Liver (tissue), 10 donors: ENCODE measurements at places on chromosomes 11 and 22.

DNA sequence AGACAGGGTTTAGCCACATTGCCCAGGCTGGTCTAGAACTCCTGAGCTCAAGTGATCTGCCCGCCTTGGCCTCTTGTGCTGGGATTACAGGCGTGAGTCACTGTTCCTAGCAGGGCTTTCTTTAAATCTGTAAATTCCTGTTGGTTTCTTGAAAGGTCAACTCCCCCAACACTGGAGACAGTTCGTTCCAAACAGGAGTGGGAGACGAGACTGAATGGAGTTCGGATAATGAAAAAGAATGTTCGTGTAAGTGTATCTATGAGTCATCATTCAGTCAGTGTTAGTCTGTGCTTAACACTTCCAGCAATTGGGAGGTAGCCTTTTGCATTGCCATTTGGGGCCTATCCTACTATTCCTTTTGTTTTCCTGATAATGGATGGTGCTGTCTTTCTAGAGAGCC lies 10.0 kb upstream of the BACE1-AS start:
- H3K4me1 ChIP-seq, result no peaks in the 10 kb centered on the region
- H3K27me3 ChIP-seq, result no peaks in the 10 kb centered on the region

GRCh38 chr22:43990044-43990443 lies 34.1 kb upstream of the PARVB start:
- H3K4me3 ChIP-seq, result no peak overlapping the region
- peaks cover 12% of the 10 kb centered on the region for H3K36me3 ChIP-seq
- DNase-seq, result no peak
- no peaks in the 10 kb centered on the region for H3K27me3 ChIP-seq
- no peak overlapping the region for H3K27ac ChIP-seq

GRCh38 chr22:17842386-17842785 lies 68.1 kb upstream of the BID start:
- peaks cover 2% of the 10 kb centered on the region for H3K36me3 ChIP-seq
- DNase-seq, result no peak
- no peaks in the 10 kb centered on the region for H3K27me3 ChIP-seq
- H3K27ac ChIP-seq, result peak overlapping the region; percentile 95
- peak overlapping the region; percentile 58 for H3K4me3 ChIP-seq

GRCh38 chr22:35217527-35217926 lies 39.8 kb upstream of the HMGXB4 start:
- no peak for DNase-seq
- no peak overlapping the region for H3K27ac ChIP-seq
- H3K4me1 ChIP-seq, result no peaks in the 10 kb centered on the region
- no peaks in the 10 kb centered on the region for H3K36me3 ChIP-seq
- H3K4me3 ChIP-seq, result no peak overlapping the region

DNA sequence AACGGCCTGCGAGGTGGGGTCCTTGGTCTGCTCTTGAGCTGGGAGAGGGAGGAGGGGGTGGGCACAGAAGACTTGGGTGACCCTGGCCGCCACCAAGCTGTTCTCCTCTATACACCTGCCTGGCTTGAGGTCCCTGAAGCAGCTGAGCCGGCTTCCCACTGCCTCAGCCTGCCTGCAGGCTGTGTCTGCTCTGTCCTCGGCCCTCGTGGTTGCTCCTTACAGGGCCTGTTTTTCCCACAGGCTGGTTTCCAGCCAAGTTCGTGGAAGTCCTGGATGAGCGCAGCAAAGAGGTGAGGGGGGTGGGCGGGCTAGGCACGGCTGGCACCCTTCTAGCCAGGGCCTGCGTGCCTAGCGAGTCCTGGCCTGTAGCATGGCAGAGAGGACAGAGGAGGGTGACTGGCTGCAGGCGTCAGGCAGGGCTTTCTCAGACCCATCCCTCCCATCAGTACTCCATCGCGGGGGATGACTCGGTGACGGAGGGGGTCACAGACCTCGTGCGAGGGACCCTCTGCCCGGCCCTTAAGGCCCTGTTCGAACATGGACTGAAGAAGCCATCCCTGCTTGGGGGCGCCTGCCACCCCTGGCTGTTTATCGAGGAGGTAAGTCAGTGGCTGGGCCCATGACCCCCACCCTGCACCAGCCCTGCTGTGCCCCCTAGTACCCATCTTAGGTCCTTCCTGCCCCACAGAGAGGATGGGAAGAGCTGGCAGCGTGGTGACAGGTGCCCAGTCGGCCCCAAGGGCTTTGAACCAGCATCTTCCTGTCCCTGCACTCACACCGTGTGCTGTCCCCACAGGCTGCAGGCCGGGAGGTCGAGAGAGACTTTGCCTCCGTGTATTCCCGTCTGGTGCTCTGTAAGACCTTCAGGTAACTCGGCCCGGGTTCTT lies 37.7 kb downstream of the SGSM3 start:
- DNase-seq, result no peak
- peaks cover 21% of the 10 kb centered on the region for H3K36me3 ChIP-seq
- no peak overlapping the region for H3K27ac ChIP-seq
- H3K27me3 ChIP-seq, result no peaks in the 10 kb centered on the region
- no peak overlapping the region for H3K4me3 ChIP-seq
- H3K4me1 ChIP-seq, result peaks cover 20% of the 10 kb centered on the region

GRCh38 chr11:57182896-57183295 lies 1.1 kb downstream of the LRRC55 start:
- H3K4me3 ChIP-seq, result no peak overlapping the region
- DNase-seq, result no peak
- H3K4me1 ChIP-seq, result no peaks in the 10 kb centered on the region
- H3K27ac ChIP-seq, result no peak overlapping the region
- H3K36me3 ChIP-seq, result no peaks in the 10 kb centered on the region

- no peaks in the 10 kb centered on the region for H3K36me3 ChIP-seq
- no peak overlapping the region for H3K27ac ChIP-seq
- H3K4me3 ChIP-seq, result no peak overlapping the region
- no peaks in the 10 kb centered on the region for H3K27me3 ChIP-seq
- DNase-seq, result no peak
Observed at GRCh38 chr11:3184732-3185347, 19.7 kb upstream of the OSBPL5 start.

DNA sequence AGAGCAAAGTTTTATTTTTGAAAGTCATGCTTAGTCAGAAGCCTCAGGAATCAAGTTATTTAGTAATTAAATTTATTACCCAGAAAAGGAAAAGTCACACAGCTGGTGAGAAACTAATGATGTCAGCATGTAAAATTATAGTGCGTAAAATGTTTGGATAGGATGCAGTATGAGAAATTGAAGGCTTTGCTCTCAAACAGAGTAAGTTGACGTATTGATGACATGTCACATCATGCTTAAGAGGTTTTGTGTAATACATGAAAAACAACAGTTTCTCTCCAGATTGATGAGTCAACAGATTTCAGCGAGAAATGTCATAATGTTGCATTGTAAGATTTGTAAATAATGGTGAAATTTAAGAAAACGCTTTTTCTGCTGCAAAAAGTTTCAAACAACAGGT lies 769.8 kb downstream of the METTL15 start:
- no peaks in the 10 kb centered on the region for H3K36me3 ChIP-seq
- no peaks in the 10 kb centered on the region for H3K27me3 ChIP-seq
- no peaks in the 10 kb centered on the region for H3K4me1 ChIP-seq
- H3K4me3 ChIP-seq, result no peak overlapping the region
